ENCODE measurements at places on chromosomes 1 and 21. TPM values are rescaled to one million over a fixed set of nuclear protein-coding genes. Genes with fewer than 3 reads are reported as not detected.

The TBX15 gene
- not detected for total RNA-seq

The ABCA4 gene
- total RNA-seq = not detected

The WNT4 gene
- total RNA-seq = not detected

The FCRL5 gene
- not detected for total RNA-seq

The LCE2C gene
- total RNA-seq = not detected

The LCE1E gene
- not detected for total RNA-seq
